A549 treated with RU486 at 1 μM for 4 hours (cell line): ENCODE measurements at places on chromosomes 16 and 17. TPM values are rescaled to one million over a fixed set of nuclear protein-coding genes. Genes with fewer than 3 reads are reported as not detected.

PIPOX gene
- total RNA-seq: 0.19 to 0.35 TPM (median 0.24 TPM) in 4 of 5 replicates, not detected in the other

USP43 gene
- 3.8 to 5.2 TPM (median 4.0 TPM) in 5 replicates for total RNA-seq

PDILT gene
- total RNA-seq: not detected in 5 replicates

PFAS gene
- total RNA-seq: 40.7 to 51.3 TPM (median 49.7 TPM) in 5 replicates

MAF gene
- 0.13 to 0.67 TPM (median 0.33 TPM) in 5 replicates for total RNA-seq

DOC2A gene
- total RNA-seq: 1.7 to 3.3 TPM (median 2.3 TPM) in 5 replicates

TLCD3A gene
- total RNA-seq: 54.3 to 60.1 TPM (median 57.9 TPM) in 5 replicates

TSPAN10 gene
- total RNA-seq: 4.3 to 6.9 TPM (median 5.2 TPM) in 5 replicates

SLC38A8 gene
- not detected in 5 replicates for total RNA-seq

STX1B gene
- 1.5 to 2.1 TPM (median 1.5 TPM) in 5 replicates for total RNA-seq

TERF2IP gene
- 33.8 to 51.5 TPM (median 44.2 TPM) in 5 replicates for total RNA-seq

RAB26 gene
- 2.7 to 5.0 TPM (median 4.0 TPM) in 5 replicates for total RNA-seq

AIPL1 gene
- total RNA-seq: not detected in 5 replicates

MYL11 gene
- 0.69 to 1.1 TPM in 2 of 5 replicates, not detected in the others for total RNA-seq

PPP1R27 gene
- 0.27 to 0.61 TPM (median 0.32 TPM) in 3 of 5 replicates, not detected in the others for total RNA-seq

JUP gene
- 81.9 to 128 TPM (median 113 TPM) in 5 replicates for total RNA-seq

PTGES3L gene
- 0.70 to 1.6 TPM (median 1.1 TPM) in 5 replicates for total RNA-seq

MT1A gene
- 17.0 to 21.0 TPM (median 17.8 TPM) in 5 replicates for total RNA-seq

CHTF8 gene
- 106 to 134 TPM (median 125 TPM) in 5 replicates for total RNA-seq

ATP2A1 gene
- total RNA-seq: 1.6 to 4.1 TPM (median 2.7 TPM) in 5 replicates

JMJD6 gene
- 66.9 to 80.7 TPM (median 72.6 TPM) in 5 replicates for total RNA-seq

SLC13A2 gene
- 0.10 to 0.18 TPM (median 0.14 TPM) in 4 of 5 replicates, not detected in the other for total RNA-seq

TBC1D16 gene
- total RNA-seq: 5.9 to 9.9 TPM (median 8.8 TPM) in 5 replicates

VMO1 gene
- 0.35 to 1.5 TPM (median 1.1 TPM) in 5 replicates for total RNA-seq

NHLRC4 gene
- 0.11 to 0.39 TPM (median 0.21 TPM) in 5 replicates for total RNA-seq

RNF222 gene
- total RNA-seq: not detected in 5 replicates

DNASE1L2 gene
- 0.56 to 1.4 TPM (median 1.2 TPM) in 5 replicates for total RNA-seq
